Effector CD4-positive, alpha-beta T cell (primary cell): ENCODE measurements at places on chromosomes 13 and 19.

DNA sequence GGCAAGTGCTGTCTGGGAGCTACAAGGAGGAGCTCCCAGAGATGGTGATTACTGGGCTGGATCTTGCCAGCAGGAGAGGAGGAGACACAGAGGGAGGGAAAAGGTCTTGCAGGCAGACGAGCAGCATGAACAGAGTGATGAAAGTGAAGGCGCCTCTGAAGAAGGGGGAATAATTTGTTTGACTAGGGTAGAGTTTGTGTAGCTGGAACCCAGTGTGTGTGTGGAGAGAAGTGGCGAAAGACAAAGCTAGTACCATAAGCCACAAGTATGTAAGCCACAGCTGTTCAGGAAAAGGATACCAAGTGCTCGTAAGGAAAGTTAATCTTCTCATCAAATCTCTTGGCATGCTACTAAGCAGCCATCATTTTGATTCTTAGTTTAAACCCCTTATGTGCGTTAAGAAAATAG is 5.4 kb downstream of the FLT1 start:
- DNase-seq = no peak

- no peak for DNase-seq
Measured at GRCh38 chr13:49497272-49497671, 1.5 kb downstream of the PHF11 start.

- no peak for DNase-seq
Measured at GRCh38 chr19:4523306-4524110, 5.2 kb upstream of the PLIN4 start.

DNA sequence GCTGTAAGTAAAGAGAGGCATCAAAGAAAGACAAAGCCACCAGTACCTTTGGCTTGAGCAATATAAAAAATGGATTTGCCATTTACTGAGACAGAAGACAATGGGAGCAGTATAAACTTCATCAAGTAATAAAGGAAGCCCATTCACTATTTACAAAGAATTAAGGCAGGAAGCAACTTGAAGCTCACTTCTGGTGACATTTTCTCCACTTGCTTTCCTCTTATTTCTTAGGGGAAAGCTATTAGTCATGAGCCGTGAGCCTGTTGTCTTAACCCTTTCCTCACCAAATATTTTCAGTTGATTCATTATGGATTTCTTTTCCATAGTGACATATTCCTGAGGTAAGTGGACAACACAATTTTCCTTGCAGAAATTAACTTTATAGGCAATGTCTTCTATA is 156.8 kb downstream of the DNAJC3 start:
- no peak for DNase-seq

DNA sequence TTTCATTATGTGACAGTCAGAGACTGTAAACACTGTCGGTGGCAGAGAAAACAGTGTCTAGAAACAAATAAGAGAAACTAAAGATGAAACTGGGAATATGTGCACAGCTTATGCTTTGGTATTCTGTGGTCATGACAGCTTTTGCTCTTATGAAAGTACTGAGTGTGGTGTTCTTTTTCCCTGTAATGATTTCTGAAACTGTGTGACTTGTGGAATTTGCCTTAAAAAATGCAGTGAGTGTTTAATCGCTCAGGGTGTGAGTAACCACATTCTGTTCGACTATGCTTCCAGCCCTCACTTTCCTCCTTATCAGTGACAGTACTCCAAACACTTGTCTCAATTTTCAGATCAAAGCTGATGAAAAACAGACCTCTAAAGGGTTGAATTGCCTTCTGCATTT is 66.9 kb upstream of the DIAPH3 start:
- no peak for DNase-seq
